ENCODE measurements at places on chromosomes 16 and 17.

DNA sequence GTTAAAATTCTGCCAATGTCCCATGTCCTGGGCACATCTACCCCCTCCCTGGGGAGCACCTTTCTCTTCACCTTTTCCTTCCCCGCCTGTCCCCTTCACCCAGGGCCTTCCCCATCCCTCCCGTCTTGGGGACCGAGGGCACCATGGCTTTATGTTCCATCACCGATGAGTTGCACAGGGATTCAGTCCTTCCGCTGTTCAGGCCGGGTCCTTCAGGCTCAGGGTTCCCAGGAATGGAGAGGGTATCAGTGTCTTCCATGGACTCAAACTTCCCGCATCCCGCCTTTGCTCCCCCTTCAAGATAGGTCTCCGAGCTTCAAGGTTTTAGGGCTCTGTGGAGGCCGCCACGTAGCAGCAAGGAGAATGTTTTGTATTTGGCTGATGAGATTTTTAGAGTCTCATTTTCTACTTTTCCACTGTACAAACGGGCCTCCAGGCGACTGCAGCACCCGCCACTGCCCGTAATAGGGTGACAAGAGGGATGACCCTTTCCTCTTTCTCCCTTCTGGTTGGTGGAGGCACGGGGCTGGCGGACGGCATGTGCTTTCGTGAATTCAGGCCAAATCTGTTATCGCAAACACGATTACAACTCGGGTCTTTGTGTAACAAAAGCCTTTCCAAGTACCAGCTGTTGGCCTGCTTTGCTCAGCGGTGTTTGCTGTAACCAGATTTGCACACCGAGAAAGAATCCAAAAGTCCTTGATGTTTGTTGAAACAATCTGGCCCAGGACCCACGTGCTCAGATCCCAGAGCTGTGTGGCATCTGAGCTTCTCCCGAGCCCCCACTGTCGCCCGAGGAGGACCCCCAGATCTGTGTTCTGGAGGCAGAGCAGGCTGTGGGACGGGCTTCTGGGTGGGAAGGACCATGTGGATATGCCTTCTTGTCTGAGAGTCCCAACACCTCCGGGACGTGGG, 236.3 kb downstream of the SEC14L1 start:
- no peak for DNase-seq

DNA sequence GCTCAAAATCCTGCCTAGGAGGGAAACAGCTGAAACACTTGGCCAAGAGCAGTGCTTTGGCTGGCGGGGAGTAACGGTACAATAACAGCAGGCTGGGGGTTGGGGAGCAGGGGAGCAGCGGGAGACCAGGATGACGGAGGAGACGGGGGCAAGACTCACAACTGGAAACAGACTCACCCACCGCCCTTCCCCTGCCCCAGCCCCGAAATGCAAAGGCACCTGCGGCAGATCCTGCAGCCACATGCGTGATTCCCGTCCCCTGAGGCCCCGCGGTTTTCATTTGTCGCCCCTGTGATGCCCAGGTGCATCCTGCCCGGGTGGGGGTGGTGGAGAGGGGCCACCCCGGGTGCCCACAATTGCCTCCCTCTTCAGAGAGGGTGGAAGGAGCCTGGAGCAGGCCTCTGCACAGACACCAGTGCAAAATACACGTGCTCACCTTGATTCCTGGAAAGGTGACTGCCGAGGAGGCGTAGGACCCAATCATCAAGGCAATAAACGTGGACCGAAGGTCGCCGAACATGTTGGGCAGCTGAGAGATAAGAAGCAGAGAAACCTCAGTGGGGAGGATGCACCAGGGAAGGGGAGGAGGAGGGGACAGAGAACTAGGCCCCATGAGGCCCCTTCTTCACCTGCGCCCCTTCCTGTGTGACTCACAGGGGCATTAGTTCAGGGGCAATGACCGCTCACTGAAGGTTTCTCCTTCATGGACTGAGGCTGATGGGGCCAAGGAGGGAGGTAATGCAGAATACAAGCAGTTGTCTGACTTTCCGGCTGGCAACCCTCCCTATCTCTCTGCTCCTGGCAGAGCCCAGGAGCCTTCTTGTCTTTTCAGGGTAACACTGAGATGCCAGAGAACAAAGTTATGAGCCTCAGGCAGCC, 30.4 kb upstream of the PITPNA start:
- DNase-seq, result no peak

DNA sequence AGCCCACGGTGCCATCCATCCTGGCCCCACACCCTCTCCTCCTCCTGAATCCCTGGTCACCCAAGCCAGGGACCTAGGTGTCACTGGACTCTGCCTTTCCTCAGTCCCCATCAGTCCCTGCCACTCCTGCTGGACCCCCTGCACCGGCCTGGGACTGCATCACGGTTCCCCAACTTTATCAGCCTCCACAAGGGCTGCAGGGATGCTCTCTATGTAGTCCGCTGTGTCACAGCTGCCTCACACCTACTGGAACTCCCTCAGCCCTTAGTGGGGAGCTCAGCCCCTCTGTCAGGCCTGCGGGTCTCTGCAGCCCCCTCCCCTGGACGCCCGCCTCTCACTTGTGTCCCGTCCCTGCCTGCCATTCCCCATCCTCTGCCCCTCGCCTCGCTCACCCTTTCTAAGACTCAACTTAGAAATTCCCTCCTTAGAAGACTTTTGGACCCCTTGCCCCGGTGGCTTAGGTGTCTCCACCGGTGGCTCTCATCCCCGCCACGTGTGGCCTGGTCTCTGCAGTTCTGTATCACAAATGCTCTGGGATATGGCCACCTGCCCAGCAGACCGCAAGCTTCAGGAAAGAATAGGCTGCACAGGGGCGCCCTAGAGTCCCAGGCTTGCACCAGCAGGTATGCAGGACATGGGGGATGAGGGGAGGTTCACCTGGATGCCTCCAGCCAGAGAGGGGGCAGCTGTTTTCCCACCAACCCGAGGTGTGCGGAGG, 62.9 kb downstream of the PRMT7 start:
- DNase-seq, result no peak

- DNase-seq, result no peak
Measured at GRCh38 chr16:76535-77272, 1.3 kb upstream of the MPG start.

DNA sequence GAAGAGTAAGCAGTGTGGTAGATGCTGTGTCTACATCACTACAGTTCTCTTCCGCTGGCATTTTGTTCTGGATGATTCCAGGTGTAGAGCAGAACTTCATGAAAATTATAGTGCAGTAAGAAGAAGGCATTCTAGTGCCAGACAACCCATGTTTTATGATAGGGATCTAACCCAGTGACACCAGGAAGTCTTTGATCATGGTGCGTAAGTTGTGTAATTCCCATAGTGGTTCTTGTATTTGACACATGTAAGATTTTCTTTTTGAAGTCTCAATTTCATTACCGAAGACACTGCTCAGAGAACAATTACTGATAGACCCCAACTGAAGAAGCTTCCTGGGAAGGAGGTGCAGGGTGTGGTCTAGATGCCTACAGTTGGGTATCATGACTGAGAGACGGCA, 356.9 kb downstream of the CA10 start:
- no peak for DNase-seq

- no peak for DNase-seq
Measured at GRCh38 chr17:14488958-14489550, 188.2 kb downstream of the HS3ST3B1 start.

GRCh38 chr17:9284884-9285283, 263.6 kb downstream of the NTN1 start:
- DNase-seq, result no peak
